ENCODE measurements at places on chromosomes 7 and 10. TPM values are rescaled to one million over a fixed set of nuclear protein-coding genes. Genes with fewer than 3 reads are reported as not detected.

SUV39H2 gene
- 2.4 TPM for total RNA-seq

DNA sequence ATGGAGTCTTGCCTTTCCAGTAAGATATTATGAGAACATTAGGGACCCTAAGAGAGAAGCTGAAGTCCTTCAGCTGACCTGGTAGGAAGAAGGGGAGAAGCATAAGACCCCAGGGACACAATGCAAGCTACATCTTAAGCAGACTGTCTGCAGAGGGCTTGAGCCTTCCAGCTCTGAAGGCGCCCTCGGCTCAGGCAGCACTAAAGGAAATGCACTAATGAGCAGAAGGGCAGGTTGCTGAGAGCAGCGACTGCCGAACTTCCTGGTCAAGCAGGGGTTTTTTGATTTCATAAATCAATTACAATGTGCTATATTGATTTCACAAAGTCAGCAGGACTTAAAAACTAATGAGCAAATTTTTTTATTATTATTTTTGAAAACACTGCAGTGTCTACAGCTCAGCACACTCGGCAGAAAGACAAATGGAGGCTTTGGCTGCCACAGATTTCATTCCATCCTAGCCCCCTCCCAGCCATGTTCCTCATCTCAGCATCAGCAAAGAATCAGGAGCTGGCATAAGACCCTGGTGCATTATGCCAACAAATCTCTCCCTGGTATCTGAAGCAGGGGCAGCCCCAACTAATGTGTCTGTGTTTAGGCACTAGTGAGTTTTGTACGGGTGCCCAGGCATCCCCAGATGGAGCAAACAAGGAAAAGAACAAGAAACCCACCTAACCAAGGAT, 57.1 kb downstream of the LRRTM3 start:
- DNase-seq, result no peak

DNA sequence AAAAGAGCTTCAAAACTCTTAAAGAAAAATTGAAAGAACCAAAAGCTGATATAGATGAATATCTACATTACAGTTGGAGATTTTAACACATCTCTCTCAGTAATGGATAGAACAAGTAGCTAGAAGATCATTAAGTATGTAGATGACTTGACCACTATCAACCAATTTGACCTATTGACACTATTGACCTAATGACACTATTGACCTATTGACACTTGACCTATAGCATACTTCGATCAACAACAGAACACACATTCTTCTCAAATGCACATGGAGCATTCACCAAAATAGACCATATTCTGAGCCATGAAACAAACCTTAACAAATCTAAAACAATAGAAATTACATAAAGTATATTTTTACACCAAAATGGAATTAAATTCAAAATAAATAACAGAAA, 22.3 kb downstream of the GIMAP5 start:
- no peak for DNase-seq

- DNase-seq, result no peak
These were observed 82.8 kb downstream of the GPR158 start for GRCh38 chr10:25257646-25258045.

DNA sequence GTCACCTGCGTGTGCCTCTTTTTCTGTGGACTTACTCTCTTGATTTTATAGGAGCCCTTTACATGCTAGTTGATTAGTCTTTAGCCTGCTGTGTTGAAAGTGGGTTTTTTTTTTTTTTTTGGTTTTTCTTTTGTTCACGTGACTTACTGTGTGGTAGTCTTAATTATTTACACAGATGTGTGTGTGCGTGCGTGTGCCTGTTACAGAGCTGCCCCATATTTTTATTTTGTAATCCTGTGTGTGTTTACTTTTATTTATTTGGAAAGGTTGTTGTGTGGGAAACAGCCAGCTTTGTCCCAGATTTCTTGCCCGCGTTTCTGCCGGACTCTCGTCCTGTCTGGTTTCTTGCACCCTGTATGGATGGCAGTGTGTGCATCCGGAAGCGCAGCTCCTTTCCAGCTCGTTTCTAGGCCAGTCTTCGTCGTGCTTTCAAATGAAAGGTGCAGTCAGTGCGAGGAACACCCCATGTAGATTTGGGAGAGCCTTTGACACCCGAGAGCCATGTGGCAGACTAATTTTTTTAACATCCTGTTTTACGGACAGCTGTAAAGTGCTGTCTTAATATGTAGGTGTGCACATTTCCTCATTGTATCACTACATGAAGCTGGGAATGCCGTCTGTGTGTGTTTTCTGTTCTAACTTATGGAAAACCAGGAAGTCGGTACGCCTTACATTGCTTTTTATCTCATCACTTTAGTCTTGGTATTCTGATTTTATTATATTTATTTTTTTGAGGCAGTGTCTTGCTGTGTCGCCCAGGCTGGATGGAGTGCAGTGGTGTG, 55.6 kb downstream of the DNAJB6 start:
- no peak for DNase-seq

CDHR3 gene
- 6.5 TPM for total RNA-seq

DNA sequence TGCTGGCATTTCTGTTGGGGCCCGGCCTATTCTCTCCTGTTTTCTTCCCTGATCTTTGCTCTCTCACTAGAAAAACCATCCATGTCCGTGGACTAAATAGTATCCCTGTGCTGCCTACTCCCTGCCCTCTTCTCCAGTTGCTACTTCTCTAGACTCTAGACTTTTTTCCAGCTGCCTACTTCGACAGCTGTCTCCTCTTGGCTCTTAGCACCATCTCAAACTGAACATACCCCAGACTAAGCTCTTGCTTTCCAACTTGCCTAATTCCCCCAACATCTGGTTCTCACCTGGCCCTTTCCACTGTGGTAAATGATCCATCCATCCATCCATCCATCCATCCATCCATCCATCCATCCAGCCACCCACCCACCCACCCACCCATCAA, 19.5 kb downstream of the ADCYAP1R1 start:
- DNase-seq, result no peak

All from naive thymus-derived CD4-positive, alpha-beta T cell (primary cell).